ENCODE measurements at places on chromosomes 5 and 9.

GRCh38 chr9:115951977-115952376 lies 201.6 kb upstream of the PAPPA start:
- no peak for DNase-seq

- no peak for DNase-seq
Observed at GRCh38 chr5:2214910-2215590, 332.3 kb upstream of the IRX4 start.

GRCh38 chr9:32957358-32957757 lies 44.1 kb downstream of the APTX start:
- no peak for DNase-seq

GRCh38 chr9:125841444-125841843 lies 94.3 kb downstream of the PBX3 start:
- DNase-seq, result no peak

DNA sequence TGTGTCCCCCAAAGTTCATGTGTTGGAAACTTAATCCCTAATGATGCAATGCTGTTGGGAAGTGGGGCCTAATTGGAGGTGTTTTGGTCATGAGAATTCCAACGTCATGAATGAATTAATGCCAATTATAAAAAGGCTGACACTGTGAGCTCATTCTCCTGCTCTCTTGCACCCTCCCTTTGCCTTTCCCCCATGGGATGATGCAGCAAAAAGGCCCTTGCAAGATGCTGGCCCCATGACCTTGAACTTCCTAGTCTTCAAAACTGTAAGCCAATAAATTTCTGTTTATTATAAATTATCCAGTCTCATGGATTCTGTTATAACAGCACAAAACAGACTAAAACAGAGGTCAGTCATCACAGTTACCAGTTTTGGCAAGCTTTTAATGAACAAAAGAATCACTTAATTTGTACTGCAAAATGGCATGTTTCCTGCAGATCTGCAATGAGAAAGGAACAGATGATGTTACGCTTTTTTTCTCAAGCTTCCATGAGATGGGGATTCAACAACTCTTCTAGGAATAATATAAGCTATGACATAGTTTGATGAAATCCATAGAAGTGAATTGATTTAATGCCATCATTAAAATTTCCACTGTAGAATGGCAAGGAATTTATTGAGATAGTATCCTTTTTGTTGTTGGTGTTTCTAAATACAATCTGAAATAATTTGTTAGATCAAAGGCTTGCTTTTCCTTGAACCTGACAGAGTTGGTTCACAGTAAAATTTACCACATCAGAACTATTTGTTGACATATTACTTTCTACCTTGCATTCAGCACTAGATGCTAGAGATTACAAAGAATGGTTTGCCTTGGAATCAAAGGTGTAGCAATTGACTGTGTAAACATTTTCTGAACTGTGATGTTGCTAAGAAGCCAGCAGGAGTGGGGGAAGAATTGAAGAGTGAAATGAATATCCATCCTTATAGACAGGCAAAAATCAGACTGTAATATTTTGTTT lies 29.3 kb upstream of the RFK start:
- no peak for DNase-seq

GRCh38 chr9:17052626-17053025 lies 82.2 kb upstream of the CNTLN start:
- DNase-seq, result no peak

DNA sequence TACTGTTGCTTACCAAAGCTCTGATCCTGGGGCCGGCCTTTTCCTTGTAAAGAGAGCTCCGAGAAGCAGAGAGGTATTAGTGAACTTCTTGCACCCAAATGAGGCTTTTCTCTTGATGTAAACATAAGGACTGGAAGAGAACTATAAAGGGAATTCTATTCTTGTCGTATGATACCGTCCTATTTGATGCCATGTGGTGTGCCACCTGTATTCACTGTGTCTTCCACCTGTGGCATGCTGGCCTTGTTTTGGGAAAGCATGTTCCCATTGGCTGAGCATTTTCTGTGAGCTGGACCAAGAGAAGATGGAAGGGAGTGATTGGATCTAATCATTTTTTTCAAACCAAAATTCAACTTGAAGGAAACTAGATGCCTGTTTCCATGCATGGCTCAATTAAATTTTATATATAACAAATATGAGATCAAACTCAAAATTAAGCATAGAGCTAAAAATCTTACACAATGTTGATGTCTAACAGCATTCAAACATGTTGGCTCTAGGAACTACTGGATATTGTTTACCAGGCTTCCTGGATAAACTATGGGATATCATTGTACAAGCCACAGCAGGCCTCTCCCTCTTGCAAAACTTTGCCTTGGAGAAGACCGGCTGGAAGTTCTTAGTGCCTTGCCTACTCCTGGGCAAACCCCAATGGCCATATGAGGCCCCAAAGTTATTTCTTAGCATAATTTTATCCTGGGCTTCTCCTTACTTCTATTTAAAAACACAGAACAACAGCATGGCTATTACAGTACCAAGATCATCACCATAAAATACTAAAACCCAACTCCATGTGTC lies 115.3 kb downstream of the TSSK1B start:
- DNase-seq, result no peak

- no peak for DNase-seq
Observed at GRCh38 chr9:25602400-25603044, 75.7 kb downstream of the TUSC1 start.

GRCh38 chr9:135821733-135822373 lies 85.5 kb downstream of the CAMSAP1 start:
- no peak for DNase-seq

DNA sequence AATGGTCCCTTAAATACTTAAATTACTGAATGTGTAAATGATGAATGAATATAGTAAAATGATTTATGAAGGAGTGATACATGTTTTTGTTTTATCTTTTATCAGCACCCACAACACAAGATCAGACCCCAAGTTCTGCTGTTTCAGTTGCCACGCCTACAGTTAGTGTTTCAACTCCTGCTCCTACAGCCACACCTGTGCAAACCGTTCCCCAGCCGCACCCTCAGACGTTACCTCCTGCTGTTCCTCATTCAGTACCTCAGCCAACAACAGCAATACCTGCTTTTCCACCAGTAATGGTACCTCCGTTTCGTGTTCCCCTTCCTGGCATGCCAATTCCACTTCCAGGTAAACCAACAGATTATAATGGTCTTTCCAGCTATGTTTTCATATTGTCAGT lies 16.3 kb downstream of the TCERG1 start:
- no peak for DNase-seq

DNA sequence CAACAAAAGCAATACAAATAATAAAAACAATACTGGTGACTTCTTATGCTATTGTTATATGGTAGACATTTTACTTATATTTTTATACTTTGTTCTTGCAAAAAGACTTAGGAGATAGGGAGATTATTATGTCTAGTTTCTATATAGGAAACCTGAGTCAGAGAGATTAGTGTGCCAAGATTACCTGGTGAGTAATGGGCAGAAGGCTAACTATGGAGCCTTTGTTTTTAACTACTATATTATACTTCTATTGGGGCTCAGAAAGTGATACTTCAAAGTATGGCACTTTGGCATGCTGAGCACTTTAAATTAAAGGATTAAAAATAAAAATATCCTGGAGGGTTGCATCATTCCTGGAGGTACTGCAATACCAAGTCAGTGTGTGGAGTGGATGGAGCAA lies 117.5 kb upstream of the CLINT1 start:
- no peak for DNase-seq

- DNase-seq, result no peak
Observed at GRCh38 chr9:131840220-131840619, 100.3 kb upstream of the RAPGEF1 start.

- no peak for DNase-seq
Observed at GRCh38 chr5:68041293-68041692, 174.3 kb upstream of the PIK3R1 start.

GRCh38 chr5:159161361-159162214 lies 47.8 kb downstream of the RNF145 start:
- DNase-seq, result peak; percentile 56

GRCh38 chr5:127153521-127153920 lies 80.2 kb upstream of the C5orf63 start:
- DNase-seq, result no peak

GRCh38 chr5:126469536-126470316 lies 46.5 kb downstream of the GRAMD2B start:
- DNase-seq, result no peak

GRCh38 chr9:88574953-88575352 lies 40.0 kb downstream of the NXNL2 start:
- DNase-seq, result peak; percentile 50

GRCh38 chr9:136511670-136512592 lies 29.1 kb upstream of the SEC16A start:
- no peak for DNase-seq

DNA sequence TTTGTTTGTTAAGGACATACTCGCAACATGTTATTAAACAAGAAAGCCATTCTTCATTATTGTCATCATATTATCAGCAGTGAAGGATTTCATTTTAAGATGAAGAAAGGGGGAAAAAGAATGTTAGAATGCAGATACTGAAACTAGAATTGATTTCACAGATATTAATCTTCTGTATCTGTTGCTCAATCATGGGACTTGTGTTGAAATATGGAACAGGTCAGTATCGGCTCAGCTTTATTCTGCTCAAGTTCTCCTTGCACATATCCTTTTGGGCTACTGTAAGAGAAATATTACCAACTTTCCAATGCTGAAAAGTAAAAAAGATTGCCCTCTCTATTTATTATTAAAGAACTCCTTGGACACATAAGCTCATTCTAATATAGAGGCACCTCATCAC lies 13.8 kb upstream of the ANXA1 start:
- peak; percentile 65 for DNase-seq

DNA sequence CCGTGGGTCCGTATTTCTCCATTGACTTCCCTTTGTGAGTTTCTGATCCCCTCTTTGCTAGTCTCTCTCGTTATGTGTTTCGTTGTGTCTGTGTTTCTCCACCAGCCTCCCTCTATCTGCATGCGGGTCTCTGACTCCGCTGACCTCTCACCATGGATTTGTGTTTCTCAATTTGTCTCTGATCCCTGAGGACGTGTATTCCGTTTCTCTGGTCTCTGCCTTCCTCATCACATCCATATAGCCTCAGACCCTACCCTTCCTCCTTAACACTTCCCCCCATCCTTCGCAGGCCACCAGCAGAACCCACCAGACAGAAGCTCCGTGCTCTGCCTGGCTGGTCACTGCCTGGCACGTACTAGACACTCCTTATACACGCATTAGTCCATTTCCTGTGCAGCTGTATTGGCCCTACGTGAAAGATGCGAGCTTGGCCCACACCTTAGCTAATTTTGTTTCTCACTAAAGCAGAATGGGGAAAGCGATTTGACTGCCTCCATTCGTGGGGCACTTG lies 631 bp downstream of the B4GALT7 start:
- peak; percentile 46 for DNase-seq

DNA sequence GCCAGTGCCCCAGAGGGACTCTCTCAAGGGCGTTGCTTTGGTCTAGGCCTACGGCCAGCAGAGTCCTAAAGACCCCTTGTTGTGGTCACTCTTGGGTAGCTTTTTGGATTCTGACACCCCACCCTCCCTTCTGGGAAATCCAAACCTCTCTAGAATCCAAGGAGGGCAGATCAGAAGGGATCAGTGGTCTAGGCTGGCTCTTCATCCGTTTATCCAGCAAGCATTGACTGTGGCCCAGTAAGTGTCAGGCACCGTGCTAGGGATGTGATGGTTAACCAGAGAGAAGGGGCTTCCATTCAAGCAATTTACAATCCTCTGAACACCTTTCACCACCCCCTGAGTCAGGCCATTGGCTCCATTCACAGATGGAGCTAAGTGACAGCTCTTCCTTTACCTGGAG lies 181.1 kb downstream of the PTTG1 start:
- DNase-seq, result no peak

- no peak for DNase-seq
Observed at GRCh38 chr5:39485079-39485478, 60.3 kb upstream of the DAB2 start.

- no peak for DNase-seq
Observed at GRCh38 chr5:114678778-114679177, 316.9 kb downstream of the KCNN2 start.

GRCh38 chr9:87336407-87336806 lies 161.3 kb upstream of the DAPK1 start:
- DNase-seq, result no peak

GRCh38 chr9:109990541-109990940 lies 210.5 kb downstream of the PALM2AKAP2 start:
- DNase-seq, result no peak

GRCh38 chr5:152349683-152350526 lies 55.2 kb downstream of the NMUR2 start:
- DNase-seq, result peak; percentile 34

DNA sequence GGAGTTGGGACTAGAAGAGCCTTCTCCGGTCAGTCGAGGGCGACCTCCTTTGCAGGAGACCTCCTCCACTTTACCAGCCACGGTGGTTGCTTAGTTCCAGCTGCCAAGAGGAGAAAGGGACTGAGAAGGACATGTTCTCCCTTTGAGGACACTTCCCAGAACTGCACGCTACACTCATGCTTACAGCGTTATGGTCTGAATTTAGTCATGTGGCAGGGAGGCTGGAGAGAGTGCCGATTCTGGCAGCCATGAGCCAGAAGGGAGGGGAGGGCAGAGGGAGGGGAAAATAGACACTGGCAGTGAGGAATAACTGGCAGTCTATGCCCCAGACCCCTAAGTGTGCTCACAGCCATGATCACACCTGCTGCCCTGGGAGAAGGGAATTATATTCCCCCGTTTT lies 47.8 kb downstream of the TSPAN17 start:
- DNase-seq, result no peak

DNA sequence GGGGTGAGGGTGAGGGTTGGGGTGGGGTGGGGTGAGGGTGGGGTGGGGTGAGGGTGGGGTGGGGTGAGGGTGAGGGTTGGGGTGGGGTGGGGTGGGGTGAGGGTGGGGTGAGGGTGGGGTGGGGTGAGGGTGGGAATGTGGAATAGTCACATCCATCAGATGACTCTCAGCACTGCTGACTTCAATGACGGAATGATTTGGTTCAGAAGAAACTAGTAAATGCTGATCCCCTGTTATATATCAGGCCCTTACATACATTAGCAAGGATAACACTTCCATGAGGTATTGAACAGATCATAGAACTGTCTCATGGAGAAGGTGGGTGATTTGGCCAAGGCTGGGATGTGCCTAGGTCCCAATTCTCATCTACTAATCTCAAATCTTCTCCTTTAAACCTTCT lies 24.5 kb upstream of the C5orf47 start:
- no peak for DNase-seq

GRCh38 chr5:172943283-172943841 lies 15.9 kb upstream of the RPL26L1 start:
- DNase-seq, result peak; percentile 90

GRCh38 chr5:64308135-64308534 lies 142.5 kb downstream of the RNF180 start:
- no peak for DNase-seq

GRCh38 chr5:75441560-75441959 lies 69.9 kb downstream of the CERT1 start:
- no peak for DNase-seq

DNA sequence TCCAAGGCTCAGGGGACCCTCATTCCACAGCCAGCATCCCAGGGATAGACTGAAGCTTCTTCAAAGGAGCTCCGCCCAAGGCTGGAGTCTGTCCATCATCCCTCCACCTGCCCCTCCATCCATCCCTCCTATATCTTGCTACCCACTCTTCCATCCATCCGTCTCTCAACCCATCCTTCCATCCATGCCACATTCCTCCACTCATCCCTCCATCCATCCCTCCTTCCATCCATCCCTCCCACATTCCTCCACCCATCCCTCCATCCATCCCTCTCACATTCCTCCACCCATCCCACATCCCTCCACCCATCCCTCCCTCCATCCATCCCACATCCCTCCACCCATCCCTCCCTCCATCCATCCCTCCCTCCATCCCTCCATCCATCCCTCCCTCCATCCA lies 5.5 kb upstream of the VAV2 start:
- DNase-seq, result no peak
